KBM-7 (cell line): ENCODE measurements at places on chromosomes 7 and 10.

DNA sequence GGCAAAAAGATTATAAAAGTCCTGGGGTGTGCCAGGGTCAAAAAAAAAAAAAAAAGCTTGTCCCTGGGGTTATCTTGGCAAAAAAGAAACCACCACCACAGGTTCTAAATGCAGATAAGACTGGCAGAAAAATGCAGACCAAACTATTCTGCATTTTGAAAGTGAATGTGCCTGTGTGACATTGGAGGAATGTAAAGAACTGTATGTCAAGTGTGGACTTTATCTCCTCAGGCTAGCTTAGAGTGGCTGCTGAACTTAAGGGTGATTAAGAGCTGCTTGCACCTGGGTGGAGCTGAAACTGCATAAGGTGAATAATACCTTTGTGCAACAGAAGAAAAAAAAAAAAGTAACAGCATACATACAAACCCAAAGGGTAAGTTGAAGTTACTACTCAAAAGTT is 1.3 kb upstream of the NAPEPLD start:
- peak; percentile 9 for DNase-seq

DNA sequence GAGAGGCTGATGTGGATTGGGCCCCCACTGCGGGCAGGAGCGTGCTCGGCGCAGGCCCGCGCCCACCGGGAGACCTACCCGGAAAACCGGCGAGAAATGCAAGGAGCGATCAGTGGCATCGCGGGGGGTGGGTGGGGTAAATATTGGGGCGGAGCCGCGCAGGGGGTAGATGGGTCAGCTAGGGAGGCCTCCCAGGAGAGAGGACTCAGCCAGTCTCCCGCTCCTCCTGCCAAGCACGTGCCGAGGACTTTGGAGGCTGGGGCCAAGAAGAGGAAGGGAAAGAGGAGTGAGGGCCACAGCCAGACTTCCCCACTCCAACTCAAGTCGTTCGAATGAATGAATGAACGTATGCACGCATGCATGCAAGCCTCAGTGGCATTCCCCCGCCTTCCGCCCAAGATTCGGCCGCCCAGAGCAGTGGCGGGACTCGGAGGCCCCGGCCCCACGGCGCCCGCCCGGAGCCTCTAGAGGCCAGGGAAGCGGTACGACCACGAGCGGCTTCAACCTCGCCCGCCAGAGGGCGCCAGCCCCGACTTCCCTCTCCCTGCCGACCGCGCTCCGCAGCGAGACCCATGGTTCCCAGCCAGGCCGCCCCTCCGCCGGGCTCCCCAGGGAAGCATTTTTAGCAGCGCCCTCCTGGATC is 3.6 kb downstream of the NPM3 start:
- peak; percentile 86 for DNase-seq

DNA sequence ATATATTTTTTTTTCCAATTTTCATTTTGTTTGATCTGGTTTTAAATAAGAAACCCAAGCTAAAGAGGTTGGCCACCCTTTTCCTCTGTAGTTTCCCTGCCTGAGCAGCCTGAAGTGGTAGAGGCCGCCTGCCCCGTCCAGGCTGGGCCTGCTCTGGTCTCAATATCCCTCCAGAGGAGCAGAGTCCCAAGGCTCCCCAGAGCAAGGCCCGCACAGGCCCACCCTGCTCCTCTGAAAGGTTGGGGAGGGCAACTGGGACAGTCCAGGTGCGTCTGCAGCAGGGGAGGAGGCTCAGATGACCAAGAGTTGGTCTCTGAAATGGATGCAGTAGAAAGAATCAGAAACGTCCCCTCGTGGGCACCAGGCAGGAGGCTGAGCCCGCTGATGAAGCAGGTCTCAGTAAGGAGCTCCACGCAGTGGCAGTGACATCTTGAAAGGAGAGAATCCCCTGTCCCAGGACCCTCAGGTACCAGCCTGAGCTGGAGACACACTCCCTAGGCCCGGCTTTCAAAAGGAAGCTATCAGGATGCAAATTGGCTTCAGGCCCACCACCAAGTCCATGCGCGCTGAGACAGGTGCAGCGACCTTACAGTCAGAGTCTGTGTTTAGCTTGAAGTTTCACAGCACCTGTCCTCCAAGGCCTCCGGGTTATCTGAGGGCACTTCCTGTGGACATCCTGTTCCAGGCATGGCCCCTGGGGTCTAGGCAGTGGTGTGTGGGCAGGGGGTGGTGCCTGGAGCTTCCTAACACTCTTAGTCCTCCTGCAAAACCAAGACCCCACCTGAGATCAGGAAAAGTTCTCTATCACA is 37.7 kb downstream of the EN2 start:
- no peak for DNase-seq

- no peak for DNase-seq
Observed at GRCh38 chr7:153091477-153091876, 331.9 kb downstream of the ACTR3B start.

DNA sequence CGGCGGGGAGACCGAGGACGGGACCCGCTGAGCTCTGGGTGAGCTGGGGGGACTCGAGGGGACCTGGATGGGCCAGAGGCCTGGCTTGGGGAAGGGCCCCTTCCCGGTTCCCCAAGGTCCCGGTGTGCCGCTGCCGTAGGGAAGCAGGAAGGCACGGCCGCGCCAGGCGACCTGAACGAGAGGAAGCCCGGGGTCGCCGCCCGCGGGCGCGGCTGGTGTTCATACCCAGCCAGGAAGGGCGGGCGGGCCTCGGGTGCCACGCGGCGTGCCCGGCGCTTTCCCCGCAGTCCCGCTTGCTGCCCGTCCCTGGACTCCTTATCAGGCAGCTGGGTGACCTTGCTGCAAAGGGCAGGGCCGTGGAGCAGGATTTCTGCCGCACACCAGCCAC is 38.0 kb downstream of the ZNF777 start:
- no peak for DNase-seq

GRCh38 chr7:70190281-70190680 is 592.0 kb downstream of the AUTS2 start:
- no peak for DNase-seq

- no peak for DNase-seq
Observed at GRCh38 chr7:70434376-70434775, 697.6 kb upstream of the GALNT17 start.

DNA sequence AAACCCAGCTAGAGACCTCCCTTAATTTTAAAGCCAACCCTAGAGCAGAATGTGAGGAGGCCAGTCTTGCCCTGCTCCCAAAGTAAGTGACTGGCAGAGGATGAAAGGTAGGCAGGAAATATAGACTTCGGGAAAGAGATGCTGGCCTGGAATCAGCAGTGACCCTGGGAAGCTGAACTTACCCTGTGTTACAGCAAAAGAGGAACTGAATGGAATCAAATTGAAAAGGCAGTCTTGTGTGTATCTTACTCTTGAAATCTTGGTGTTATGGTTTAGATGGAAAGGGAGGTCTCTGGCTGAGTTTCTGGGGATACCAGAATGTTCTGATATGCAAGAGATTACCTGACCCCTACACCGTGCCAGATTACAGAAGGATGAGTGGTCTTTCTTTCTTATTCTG is 7.9 kb upstream of the CFAP43 start:
- no peak for DNase-seq

DNA sequence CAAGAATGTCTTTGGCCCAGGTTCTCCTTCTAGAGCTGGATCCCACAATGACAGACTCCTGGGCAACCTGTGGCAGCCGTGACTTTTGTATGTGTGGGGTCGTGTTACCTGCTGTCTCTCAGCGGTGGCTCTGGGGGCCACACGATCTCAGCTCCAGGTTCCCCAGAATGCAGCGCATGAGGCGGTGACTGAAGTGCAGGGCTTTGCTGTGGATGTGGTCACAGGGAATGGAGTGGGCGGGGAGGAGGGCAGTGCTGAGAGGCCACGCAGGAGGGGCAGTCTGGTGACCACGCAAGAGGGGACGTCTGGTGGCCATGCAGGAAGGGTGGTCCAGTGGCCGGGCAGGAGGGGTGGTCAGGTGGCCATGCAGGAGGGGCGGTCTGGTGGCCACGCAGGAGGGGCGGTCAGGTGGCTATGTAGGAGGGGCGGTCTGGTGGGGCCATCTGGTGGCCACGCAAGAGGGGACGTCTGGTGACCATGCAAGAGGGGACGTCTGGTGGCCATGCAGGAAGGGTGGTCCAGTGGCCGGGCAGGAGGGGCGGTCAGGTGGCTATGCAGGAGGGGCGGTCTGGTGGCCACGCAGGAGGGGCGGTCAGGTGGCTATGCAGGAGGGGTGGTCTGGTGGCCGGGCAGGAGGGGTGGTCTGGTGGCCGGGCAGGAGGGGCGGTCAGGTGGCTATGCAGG is 112.7 kb downstream of the ACTR3B start:
- no peak for DNase-seq

DNA sequence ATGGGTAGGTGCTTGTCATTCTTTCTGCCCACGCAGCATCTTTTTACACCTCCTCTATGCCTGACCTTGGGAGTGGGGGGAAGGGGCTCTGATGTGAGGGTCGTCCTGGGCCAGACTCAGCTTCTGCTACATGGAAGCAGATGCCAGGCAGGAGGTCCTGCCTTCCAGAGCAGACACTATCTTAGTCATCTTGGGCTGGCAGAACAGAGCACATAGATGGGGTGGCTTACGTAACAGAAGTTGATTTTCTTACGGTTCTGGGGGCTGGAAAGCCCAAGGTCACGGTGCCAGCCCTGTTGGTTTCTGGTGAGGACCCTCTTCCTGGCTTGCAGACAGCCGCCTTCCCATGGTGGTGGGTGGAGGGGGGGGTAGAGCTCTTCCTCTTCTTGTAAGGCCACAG is 159.0 kb downstream of the PRKAG2 start:
- DNase-seq, result no peak

DNA sequence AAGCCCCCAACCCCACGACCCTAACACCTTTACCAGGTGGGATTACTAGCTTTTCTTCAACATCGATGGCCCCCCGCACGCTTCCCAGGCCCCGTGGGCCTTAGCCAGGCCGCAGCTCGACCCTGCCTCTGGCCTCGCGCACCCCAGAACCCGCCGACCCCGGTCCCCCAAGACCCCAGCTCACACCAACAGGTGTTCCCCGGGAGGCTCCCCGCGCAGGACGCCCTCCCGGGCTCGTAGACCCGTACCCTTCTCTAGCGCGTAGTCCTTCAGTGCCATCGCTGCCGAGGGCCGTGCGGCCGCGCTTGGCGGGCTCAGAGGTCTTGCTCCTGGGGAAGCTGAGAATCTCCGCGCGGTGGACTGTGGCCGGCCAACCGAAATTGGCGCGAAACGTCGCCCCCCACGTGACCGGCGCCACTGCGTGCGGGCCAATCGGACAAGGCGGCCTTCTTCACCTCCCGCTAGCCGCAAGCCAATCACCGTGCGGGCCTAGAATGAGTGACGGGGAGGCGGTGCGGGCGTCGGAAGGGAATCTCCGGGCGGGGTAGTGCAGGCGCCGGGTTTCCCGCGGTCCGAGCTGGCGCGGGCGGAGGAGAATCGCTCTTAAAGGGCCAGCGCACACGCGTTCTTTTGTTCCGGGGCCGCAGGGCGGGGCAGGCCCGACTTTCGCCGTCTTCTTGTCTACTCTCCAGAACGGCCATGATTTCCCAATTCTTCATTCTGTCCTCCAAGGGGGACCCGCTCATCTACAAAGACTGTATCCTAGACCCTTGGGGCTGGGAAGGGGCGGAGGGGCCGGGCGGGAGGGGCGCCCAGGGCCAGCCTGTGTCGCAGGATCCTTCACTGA is at the start of the genes AP4M1 and MCM7:
AP4M1 (plus strand) TSS at position 628 of the 847 bp plus-strand sequence; CDS start at position 700, 72 bp downstream.
MCM7 (minus strand) TSS at position 382 of the 847 bp plus-strand sequence; CDS start at position 279, 103 bp downstream.
- DNase-seq, result peak; percentile 99

DNA sequence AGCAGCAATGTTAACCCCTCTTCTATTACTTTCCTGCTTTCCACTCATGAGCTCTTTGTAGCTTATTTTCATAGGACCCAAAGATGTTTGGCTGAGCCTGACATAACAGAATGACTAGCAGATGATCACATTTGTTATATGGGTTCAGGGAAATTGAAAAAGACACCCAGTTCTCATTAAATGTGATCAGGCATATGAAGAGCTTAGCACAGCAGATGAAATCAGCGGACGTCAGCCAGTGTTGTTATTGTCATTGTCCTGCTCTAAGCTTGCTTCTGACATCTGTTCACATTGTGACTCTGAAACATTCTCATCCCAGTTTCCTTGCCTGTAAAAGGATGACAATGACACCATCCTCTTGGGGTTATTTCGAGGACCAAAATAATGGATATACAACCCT is 43.5 kb downstream of the FAM241B start:
- DNase-seq, result no peak

GRCh38 chr7:5094641-5095040 is 49.0 kb downstream of the RBAK start:
- DNase-seq, result no peak

GRCh38 chr10:48807791-48808470 is 123.3 kb downstream of the WDFY4 start:
- no peak for DNase-seq

GRCh38 chr7:99289185-99289584 is 16.5 kb downstream of the MYH16 start:
- no peak for DNase-seq

DNA sequence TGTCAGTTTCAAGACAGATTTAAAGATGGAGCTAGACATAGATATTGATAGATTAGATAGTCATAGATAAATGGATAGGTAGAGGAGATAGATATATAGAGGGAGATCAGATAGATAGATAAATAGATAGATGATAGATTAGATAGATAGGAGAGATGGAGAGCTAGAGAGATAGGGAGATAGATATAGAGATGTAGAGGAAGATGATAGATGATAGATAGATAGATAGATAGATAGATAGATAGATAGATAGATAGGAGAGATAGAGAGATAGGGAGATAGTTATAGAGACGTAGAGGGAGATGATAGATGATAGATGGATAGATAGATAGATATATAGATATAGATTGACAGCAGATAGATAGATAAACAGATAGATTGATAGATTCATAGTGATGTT is 1038.8 kb upstream of the AUTS2 start:
- DNase-seq, result no peak

- no peak for DNase-seq
Observed at GRCh38 chr10:21511095-21511570, 14.3 kb downstream of the SKIDA1 start.

DNA sequence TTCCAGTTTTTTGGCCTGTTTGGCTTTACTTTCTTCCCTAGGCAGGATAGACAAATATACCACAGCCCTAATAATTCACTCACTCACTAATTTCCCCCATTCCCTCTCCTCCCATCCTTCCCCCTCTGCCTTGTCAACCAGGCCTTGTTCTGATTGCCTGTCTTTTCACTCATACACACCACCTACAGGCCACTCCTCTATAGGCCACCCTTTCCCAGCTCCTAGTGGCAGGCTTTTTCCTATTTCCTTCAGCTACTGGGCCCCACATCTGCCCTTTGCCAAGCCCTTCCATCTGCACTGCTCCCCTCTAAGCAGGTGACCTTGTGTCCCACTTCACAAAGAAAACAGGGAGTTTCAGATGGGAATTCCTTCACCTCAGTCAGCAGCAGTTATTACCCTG is 59.8 kb upstream of the MSRB2 start:
- DNase-seq, result no peak

DNA sequence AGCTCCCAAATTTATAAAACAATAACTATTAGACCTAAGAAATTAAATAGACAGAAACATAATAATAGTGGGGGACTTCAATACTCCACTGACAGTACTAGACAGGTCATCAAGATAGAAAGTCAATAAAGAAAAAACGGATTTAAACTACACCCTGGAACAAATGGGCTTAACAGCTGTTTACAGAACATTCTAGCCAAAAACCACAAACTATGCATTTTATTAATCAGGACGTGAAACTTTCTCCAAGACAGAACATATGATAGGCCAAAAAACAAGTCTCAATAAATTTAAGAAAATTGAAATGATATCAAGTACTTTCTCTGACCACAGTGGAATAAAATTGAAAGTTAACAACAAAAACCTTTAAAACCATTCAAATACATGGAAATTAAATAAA is 46.4 kb downstream of the ZNF680 start:
- no peak for DNase-seq
